Stimulated activated CD4-positive, alpha-beta T cell treated with anti-CD3 and anti-CD28 coated beads, Interleukin-4, amount 100 ng/mL, for 24 hours (primary cell): ENCODE measurements at places on chromosomes 2 and 18.

DNA sequence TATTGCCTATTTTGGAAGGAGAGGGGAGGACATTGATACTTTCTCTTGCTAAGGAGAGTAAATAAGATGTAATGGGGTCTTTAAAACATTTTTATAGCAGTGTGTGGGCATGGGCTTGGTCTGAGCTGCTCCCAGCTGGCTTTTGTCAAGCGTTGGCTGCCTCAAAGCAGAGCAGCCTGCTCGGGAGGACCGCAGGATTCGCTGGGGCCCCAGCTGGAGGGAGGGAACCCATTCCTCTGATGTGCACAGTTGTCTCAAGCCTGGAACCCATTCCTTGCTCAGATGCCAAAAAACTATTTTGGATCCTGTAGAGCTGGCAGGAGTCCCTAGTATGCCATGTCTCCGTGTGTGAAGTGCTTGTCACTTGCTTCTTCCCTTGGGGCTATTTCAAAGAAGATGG, 59.4 kb upstream of the RMDN2 start:
- no peak for DNase-seq

DNA sequence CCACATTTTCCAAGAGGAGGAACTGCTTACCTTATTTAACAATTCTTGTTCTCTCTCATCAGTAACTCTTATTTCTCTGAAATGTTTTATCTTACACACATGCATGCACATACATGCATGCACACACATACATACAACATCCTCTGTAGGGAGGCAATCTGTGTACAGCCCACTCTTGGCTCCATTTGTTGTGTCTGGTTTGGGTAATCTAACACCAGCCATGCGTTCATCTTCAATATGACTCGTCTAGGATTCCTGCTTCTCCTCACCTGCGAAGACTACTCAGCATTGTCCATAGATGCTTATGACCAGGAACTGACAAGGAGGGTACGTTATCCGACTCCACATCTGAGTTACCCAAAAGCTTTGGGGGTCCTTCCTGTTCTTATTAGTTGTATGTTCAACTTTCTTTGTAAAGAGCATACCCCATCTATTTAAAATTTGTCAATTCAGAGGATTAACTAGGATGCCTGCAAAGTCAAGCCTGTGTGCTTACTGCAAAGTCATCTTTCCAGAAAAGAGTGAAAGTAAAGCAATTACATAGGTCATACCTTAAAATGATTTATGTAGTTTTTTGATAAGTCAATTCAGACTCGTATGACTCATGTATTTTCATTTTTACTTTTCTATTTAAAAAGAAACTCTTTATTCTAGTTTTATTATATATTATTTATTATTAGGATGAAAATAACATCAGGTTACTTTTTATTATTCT, 18.2 kb downstream of the LYPD6B start:
- no peak for DNase-seq

DNA sequence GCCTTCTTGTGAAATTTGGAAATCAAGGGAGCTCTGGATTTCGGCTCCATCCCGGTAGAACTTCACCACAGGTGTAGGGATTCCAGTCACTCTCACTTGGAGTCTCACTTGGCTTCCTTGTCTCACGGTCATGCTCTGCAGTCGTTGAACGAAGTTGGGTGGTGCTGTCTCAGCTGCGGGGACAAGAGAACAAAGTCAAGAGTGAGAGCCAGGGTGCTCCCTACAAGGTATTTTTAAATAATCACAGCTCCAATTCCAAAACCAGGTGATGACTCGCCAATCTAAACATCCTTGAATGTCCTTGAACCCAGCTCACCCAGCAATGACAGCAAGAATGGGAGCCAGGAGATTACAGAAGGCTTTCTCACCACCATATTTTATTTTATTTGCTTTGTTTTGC, 6.7 kb downstream of the TTN start:
- no peak for DNase-seq

GRCh38 chr18:44842588-44843412, 162.1 kb downstream of the SETBP1 start:
- no peak for DNase-seq

GRCh38 chr2:75287624-75288316, 88.5 kb upstream of the TACR1 start:
- no peak for DNase-seq
